ENCODE measurements at places on chromosomes 6 and 20.
A peak's percentile ranks its signal among the peaks of the same experiment; 100 is the strongest.

- no peak for DNase-seq
These were observed 38.1 kb upstream of the NOX3 start for GRCh38 chr6:155493694-155494143.

- DNase-seq = peak; percentile 6
These were observed 3.4 kb upstream of the TMEM14C start for GRCh38 chr6:10719296-10719963.

GRCh38 chr6:34986845-34987246, 97.8 kb downstream of the ANKS1A start:
- DNase-seq = peak; percentile 35

- DNase-seq = no peak
These were observed 74.9 kb downstream of the FOXO3 start for GRCh38 chr6:108635505-108636226.

GRCh38 chr6:146928503-146928902, 275.7 kb upstream of the STXBP5 start:
- DNase-seq = no peak

DNA sequence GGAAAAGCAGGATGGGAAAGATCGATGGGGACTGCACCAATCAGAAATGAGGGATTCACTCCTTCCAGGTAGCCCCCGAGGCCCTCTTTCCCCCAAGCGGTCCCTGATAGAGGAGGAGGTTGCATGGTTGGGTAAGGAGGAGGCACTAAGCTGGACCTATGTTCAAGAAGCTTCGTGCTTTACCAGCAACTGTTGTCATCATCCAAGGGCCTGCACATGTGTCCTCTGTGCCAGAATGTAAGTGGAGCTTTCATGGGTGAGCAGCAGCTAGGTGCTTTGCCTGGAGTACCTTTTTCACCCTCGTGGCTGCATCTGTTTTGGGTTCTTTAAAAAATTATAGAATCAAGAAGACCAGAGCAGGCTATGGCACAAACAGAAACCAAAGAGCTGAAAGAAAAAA, 54.0 kb downstream of the GMPR start:
- no peak for DNase-seq

DNA sequence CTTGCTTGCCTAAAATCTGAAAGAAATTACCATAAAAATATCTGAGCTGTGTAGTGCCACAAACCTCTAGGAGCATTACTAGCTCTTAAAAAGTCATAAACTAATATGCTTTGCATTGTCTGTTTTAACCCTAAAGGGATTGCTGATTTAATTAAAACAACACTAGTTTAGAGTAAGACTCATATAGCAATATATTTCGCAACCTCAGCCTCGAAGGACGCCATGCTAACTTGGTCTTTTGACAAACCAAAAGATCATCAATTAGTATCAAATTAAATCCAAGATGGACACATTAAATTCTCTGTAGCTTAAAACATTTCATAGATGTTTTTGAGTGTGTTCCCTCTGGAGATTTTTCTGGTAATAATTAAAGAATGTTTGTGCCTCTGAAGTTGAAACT, 74.8 kb upstream of the KCNQ5 start:
- no peak for DNase-seq

DNA sequence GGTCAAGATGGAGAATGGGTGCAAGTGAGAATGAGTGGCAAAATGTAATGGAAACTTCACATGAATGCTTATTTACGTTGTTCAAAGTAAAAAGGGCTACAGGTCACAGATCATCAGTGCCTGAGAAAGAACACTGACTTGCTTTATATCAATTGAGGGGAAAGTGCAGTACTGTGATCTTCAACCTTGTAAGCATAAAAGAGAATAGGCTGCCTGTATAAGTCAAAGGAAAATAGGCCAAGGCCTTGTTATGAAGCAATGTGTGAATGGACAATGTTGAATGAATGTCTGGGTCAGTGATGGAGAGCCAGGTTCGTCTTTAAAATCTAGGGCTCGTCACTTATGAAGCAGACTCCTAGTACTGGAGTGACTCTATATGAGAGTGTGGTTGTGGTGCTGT, 158.6 kb upstream of the NT5E start:
- no peak for DNase-seq

GRCh38 chr20:43525021-43525420, 17.5 kb downstream of the L3MBTL1 start:
- DNase-seq = no peak

- no peak for DNase-seq
These were observed 129.7 kb upstream of the UFL1 start for GRCh38 chr6:96391776-96392360.

DNA sequence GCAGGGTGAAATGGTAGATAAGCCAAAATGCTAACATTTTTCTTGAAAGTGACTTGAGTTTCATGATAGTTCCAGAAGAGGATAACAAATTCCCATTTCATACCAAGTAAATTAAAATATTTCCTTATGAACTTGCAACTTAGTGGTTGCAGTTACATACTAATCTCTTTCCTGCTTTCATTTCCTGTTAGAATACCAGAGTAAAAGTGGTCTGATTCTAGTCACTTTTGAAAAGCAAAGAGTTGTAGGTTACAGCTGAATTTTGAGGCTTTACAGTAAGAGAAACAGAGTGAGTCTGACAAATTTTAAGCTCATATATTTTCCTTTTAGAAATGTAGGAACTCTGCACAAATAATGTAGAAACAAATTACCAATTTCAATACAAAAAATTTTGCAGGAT, 117.4 kb downstream of the ZFAND3 start:
- no peak for DNase-seq

DNA sequence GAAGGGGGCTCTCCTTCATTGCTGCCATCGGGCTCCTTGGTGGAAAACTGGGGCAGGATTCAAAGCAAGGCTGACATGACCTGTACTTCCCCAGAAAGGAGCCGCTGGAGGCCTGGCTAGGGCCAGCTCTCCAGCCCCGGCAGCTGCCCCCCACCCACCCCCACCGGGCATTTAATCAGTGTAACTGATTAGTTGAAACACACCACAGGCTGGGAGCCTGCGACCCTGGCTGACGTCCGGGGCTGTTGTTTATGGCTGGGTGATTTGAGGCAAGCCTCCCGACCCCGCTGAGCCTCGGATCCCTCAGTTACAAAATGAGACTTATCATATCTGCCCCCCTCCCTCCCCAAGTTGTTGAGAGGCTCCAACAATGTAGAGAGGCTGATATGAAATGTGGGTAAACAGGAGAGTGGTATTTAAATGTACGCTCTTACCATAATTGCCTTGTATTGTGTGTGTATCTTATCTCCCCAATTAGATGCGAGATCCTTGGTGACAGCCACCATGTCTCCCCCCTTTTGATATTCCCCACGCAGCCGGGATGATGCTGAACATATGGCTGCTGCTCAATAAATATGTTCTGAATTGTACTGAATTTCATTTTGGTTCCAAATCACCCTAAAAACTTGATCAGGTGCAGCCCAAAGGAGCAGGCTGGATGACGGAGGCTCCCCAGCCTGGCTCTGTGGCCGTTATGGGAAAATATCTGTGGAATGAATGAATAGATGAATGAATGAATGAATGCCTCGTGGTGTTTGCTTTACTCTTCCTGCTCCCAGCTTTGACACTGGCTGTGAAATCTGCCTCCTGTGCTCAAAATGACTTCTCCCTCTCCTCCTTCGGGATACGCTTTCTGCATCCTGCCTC, 31.8 kb upstream of the APCDD1L start:
- DNase-seq = no peak

- DNase-seq = no peak
These were observed 160.3 kb downstream of the BMP7 start for GRCh38 chr20:57106030-57106682.

DNA sequence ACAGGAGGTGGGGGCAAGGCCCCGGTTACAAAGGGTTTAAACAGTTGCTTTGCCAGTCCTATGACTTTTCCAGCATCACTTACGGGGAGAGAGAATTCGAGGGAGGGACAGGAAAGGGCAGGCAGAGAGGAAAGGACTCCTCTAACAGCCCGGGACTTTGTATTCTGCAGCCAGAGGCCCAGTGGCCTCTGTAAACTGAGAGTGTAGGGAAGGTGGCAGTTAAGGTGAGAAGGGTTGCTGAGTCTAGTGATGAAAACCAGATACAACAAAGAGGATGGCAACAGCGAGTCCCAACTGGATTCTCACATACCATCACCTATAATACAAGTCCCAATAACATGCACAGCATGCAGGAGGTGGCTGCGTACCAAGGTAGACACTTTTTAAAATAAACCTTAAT, 13.5 kb downstream of the PLAGL2 start:
- DNase-seq = no peak

- DNase-seq = no peak
These were observed 9.1 kb upstream of the TAGAP start for GRCh38 chr6:159053781-159054398.

DNA sequence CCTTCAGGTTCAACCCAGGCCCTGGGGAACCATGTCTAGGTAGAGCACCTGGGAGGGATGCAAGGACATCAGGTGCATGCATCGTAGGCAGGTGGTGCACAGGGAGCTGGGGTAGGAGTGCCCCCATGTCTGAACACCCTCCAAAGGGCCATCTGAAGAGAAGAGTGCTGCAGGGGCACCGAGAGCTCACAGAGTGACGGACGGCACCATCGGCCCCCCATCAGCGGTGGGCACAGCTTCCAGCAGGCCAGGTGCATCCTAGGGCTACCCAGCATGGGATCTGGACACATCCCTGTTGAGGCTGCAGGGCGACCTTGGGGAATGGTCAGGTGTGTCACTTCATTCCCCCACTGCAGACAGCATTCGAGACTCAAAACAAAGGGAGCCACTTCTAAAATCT, 138.3 kb upstream of the CDH4 start:
- no peak for DNase-seq

DNA sequence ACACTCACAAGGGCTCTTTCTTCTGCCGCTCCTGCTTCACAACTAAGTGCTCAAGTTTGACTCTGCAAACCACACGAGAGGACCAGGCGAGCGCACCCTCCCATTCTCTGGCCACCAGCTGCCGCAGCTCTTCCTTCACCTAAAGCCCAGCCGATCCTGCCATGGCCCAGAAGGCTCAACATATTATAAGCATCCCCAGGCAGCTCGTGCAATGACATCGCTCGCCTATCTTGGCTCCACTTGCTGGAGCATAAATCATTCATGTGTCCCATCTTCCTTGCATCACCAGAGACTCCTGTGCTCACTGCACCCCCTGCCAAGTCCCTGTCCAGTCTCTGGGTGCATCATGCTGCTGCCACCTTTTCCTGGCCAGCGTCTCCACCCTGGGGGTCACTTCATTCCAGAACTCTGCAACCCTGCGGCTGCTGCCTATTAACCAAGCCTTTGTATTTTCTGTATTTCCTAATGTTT, 59.0 kb downstream of the PSMG4 start:
- no peak for DNase-seq

DNA sequence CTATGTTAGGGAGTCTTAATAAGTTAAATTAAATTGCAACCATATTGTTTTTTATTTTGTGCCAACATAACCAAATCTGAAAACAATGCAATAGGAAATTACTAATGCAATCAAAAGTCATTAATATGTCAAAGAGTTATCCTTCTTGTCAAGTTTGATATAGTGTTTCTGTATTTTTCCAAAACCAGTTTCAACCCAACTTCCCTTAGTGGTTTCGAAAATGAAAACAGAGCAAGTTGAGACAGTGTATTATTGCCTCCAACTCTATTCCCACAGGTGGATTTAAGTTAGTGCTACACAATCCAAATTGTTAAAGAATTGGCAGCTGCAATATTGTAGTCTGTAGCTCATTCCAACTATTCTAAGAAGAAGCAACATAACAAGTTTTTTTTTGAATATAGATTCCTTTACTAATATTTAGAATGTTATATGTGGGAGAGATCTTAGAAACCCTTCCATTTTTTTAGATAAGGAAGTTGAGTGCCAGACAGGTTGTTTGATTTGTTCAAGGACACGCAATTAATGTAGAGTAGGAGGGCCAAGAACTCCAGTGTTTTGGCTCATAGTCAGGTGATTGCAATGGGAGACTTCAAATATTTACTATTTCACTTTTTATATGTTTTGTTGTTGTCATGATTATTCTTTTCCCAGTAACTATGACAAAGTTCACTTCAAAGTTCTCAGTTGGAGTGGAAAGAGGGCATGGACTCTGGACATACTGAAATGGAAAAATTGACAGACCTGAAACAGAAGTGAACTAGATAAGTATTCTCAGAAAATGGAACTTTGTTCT, 282.4 kb upstream of the HSF2 start:
- DNase-seq = no peak

- no peak for DNase-seq
These were observed 84.6 kb downstream of the TRDN start for GRCh38 chr6:123551939-123552707.

- DNase-seq = no peak
These were observed 120.5 kb downstream of the HIVEP1 start for GRCh38 chr6:12132351-12133222.

DNA sequence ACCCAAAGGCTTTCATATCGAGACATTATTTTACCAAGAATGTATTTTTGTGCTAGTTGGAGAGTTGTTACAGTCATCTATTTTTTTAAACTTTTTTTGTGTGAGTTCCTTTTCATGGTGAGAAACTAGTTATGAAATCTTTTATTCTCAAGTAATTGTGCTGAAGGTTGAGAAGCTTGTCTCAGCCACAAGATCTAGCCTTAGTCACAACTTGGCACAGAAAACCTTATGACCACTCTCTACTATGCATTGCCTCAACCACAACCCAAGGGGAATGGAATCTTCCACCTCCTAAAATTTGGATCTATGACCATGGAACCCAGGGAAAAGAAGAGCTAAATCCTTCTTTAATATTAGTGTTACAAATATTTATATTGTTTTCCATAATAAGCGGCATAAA, 58.5 kb downstream of the HS3ST5 start:
- no peak for DNase-seq

GRCh38 chr20:58900397-58900796, 47.9 kb downstream of the GNAS start:
- DNase-seq = no peak

DNA sequence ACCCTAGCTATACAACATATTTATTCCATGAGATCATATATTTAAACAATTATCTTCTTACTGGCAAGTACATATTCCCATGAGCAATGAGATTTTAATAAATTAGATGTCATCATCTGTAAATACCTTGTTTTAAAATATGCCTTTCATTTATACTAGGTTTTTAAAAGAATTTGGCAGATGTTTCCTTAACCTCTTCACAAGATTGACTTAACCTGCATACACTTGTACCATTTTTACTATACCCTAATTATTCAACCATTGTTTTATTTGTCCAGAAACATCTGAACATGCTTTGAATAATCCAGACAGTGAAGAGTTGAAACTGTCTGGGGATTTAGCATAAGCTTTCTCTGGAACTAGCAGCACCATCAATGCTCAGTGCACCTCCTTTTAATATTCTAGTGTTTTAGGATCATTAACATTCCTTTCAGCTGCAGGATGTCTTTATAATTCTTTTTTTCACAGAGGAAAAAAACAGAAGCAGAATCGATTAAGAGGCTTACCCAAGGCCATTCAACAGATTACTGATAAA, 188.0 kb upstream of the TENT5A start:
- DNase-seq = no peak

GRCh38 chr6:93341900-93342613, 77.3 kb downstream of the EPHA7 start:
- DNase-seq = no peak

GRCh38 chr6:64672131-64672530, 1034.9 kb downstream of the EYS start:
- no peak for DNase-seq
